ENCODE measurements at places on chromosomes 5 and 9.
A peak's percentile ranks its signal among the peaks of the same experiment; 100 is the strongest.

GRCh38 chr5:4700069-4700468 is 440.1 kb upstream of the ADAMTS16 start:
- DNase-seq = peak; percentile 48

DNA sequence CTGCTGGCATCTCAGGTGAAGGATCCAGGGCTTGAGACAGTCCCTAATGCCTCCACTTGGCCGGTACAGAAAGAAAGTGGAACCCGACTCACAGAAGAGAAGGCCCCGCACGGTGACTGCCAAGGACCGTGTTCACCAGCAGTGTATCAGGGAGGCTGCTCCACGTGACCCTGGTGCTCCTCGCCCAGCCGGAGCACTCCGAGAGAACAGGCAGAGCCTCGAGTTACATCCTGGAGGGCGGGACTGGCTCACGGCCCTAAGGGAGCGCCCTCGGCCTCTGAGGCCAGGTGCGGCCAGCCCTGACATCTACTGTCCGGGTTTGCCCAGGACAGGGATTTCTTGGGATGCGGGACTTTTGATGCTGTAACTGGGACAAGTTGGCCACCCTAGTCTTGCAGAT is 104.0 kb upstream of the SARDH start:
- no peak for DNase-seq

DNA sequence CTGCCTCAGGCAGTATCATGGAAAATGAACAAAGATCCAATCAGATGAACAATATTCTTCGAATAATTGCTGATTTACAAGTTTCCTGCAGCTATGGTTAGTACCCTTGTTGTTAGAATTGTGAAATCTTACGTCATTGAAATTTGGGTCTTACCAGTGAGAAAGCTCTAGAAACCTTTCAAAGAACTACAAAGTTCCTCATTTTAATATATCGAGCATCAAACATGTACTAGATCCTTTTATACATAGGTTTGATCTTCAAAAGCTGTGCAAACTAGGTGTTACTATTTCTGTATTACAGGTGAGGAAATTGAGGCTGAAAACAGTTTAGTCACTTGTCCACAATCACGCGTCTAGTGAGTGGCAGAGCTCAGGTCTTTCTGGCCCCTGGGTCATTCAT is 43.7 kb upstream of the ANGPTL2 start:
- DNase-seq = no peak

GRCh38 chr5:69368458-69369339 is 621 bp downstream of the AK6 start:
- no peak for DNase-seq

DNA sequence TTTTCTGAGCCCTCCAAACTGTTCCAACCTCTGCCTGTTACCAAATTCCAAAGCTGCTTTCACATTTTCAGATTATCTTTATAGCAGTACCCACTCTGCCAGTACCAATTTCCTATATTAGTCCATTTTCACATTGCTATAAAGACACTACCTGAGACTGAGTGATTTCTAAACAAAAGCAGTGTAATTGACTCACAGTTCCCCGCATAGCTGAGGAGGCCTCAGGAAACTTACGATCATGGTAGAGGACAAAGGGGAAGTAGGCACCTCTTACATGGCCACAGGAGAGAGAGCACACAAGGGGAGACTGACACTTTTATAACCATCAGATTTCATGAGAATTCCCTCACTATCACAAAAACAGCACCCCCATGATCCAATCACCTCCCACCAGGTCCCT is 105.0 kb downstream of the DTWD2 start:
- no peak for DNase-seq

GRCh38 chr5:32283539-32284377 is 29.0 kb downstream of the MTMR12 start:
- DNase-seq = no peak

DNA sequence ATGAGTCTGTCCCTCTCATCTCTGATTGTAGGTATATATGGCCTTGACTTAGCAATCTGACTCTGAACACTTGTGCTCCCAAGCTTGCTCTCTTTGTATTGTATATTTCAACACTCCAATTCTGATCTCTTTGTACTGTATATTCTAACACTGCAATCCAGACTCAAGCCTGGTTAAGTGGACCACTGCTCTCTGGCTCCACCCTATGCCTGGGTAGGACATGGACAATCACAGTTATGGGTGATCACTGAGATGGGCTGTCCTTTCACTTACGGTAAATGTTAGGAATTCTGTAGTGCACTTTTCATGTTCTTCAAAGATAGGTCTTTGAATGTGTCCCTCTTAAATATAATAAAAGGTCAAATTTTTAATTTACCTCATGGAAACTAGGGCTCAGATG is 165.1 kb downstream of the TLR4 start:
- no peak for DNase-seq

GRCh38 chr5:107526270-107526937 is 144.3 kb downstream of the EFNA5 start:
- no peak for DNase-seq
